A549 (cell line): ENCODE measurements at places on chromosomes 5 and 9. TPM values are rescaled to one million over a fixed set of nuclear protein-coding genes. Genes with fewer than 3 reads are reported as not detected.
A peak's percentile ranks its signal among the peaks of the same experiment; 100 is the strongest.

GRCh38 chr5:161190778-161191177 is 338.8 kb upstream of the ATP10B start:
- DNase-seq = no peak

DNA sequence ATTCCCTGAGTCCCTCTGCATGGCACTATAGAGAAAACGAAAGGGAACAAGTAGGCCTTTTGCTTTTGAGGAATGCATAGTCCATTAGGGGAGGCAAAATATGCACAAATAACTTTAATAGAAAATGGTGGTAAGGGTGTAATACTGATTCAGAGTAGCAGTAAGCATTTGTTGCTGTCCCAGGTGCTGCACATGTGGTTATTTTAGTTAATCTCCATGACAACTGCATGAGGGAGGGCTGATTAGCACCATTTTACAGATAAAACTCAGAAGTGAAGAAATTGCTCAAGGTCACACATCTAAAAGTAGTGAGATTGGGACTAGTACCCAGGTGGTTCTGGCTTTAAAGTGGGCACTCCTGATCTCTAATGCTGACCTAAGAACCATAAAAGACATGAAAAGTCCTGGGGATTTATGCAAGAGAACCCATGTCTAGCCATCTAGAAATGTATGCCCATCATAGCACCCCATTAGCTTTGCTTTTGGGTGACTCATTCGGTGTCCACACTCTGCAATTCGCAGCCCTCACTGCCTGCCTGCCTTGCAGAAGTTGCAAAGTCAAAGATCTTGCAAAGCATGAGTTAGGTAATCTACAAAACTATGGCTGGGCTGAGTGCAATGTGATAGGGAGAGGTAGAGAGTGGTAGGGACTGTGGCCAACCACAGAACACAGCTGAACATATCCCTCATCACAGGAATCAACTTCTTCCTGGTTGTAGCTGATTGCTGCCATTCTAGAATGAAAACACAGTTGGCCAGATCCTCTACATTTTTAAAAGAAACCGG is 195.2 kb downstream of the PTTG1 start:
- no peak for DNase-seq

- DNase-seq = no peak
These were observed 83.0 kb downstream of the NTNG2 start for GRCh38 chr9:132244582-132245455.

- DNase-seq = no peak
These were observed 355.1 kb upstream of the DAB2 start for GRCh38 chr5:39779831-39780230.

- no peak for DNase-seq
These were observed 5.8 kb downstream of the NDUFS6 start for GRCh38 chr5:1806974-1807373.

DNA sequence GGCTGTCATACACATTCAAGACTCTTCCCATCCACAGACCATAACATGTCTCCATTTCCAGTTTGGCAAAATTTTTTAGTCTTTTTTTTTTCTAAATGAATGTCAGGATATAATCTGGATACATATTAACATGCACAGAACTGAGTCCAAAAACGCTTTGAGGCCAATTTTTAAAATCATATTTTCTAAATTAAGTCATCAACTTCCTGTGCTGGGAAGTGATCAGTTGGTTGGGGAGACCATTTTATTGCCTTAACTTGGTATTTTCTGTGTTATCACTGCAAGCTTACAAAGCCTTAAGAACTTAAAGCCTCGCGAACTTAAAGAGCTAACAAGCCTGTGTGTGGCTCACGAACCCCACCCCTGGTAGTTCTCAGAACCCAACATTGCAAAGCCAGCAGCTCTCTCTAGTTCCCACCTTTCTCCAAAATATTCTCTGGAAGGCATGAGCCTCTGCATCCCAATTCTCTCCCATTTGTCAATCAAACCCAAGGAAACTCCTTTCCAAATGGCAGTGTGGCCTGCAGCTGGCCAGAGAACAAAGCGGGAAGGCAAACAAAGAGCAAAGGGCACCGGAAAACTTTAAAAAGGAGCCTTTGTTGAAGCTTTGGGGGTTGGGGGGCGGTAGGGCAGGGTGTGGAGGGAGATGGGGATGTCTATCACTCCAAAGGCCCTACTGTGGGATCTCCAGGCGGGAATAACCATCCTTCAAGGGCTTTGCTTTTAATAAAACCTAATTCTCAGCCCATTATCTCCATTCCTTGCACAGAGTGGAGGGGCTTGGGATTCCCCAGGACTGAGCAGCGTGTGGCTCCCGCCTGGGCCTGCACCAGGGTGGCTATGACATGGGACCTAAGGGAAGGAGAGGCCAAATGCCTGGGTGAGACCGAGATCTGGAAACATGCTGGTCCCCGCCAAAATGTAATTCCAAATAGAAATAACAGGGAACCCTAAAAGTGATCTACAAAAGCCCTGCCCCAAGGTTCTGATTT is 65.0 kb downstream of the ROR2 start:
- DNase-seq = no peak

- DNase-seq = no peak
These were observed 21.2 kb downstream of the TRIM14 start for GRCh38 chr9:98097836-98098235.

DNA sequence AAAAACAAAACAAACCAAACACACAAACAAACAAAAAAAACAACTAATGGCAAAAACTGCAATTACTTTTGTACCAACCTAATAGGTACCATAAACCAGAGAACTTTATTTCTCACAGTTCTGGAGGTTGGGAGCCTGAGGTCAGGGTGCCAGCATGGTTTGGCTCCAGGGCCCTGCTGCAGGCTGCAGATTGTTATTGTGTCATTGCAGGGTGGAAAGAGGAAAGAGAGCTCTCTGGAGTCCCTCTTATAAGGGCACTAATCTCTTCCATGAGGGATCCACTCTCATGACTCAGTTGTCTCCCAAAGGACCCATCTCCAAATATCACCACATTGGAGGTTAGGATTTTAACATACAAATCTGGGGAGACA is 64.9 kb upstream of the CPEB4 start:
- DNase-seq = no peak

DNA sequence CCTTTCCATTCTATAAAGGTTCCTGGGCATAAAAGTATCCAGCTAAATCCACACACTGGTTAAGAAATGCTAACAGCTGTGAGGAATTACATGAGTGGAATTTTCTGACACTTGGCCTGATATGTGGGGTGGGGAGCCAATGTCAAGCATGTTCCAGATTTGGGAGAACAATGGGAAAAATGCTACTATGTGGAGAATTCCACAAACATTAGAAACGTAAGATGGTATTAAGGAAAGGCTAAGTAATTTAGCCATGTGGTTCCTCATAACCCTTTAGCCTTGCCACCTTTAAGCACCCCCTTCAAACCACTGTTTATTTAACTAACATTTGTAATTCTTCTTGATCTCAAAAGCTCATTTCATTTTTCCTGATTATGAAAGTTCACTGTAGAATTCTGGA is 149.2 kb downstream of the GNA14 start:
- no peak for DNase-seq

GRCh38 chr5:172405226-172406107 is 48.9 kb downstream of the SH3PXD2B start:
- no peak for DNase-seq

- no peak for DNase-seq
These were observed 560.5 kb downstream of the IRX1 start for GRCh38 chr5:4156153-4156552.

DNA sequence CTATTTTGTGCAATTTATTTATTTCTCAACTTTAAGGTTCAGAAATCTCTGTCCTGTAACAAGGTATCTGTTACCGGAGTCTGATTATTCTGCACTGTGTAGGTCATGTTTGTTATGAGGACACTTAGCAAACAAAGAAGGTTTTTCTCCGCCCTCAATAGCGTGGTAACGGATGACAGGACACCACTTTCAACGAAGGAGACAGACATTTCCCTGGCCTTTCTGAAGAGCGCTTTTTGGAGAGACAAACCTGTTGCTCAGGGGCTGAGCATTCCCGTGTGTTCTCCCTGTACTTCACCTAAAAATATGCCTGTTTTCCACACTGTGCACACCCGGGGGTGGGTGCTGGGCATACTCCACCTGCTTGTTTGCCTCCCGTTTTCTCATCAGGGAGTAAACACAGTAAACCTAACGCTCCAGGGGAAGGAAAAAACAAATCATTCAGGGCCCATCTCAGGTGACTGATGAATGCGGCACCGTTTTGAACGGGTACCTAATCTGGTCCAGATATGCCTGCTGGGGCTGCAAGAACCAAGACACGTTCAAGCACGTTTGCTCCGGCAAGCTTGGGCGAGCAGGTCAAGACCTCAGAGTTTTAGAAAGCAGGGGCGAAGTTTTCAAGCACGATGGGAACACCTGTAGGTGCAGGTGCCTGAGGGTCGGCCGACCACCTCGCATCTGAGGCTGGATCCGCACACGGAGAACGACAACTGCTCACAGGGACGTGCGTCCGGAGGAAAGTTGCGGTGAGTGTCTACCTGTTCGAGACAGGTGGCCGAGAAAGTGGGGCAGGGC is 859 bp downstream of the RETREG1 start:
- no peak for DNase-seq

DNA sequence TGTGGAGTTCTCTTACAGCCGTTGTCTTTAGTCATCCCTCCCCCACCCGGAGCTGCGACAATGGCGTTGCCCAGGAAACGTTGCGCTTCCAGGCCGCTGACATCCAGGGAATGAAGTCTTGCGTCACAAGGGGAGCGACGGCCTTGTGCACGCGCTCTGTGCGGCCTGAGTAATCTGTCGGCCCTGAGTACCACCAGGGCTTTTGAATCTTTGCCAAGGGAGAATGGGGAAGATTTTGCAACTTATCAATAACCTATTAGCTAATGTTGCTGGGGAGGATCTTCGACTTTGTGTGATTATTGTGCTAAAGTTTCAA is at the start of gene SOX30:
Gene SOX30 (minus strand): TSS at position 62 of the 316 bp plus-strand sequence. CDS start 360 bp downstream, outside the sequence.
- DNase-seq = no peak

- DNase-seq = no peak
These were observed 27.3 kb upstream of the DAP start for GRCh38 chr5:10788358-10788757.

DNA sequence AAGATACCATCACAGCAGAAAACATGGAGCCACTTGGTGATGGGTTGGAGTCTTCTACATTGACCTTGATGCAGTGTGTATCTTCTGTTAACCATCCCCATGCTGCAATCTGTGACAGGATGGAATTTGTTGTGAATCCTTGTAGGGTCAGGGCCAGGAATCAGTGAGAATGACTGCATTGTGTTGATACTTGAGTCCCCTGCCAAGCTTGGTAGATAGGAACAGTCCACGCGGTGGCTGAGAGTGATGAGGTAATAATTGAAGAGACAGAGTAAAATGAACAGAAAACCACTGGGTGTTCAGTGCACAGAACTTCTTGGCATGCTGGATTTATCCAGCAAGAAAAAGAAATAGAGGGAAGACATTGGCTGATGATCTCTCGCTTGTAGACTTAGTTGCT is 217.5 kb downstream of the MAN2A1 start:
- no peak for DNase-seq

DNA sequence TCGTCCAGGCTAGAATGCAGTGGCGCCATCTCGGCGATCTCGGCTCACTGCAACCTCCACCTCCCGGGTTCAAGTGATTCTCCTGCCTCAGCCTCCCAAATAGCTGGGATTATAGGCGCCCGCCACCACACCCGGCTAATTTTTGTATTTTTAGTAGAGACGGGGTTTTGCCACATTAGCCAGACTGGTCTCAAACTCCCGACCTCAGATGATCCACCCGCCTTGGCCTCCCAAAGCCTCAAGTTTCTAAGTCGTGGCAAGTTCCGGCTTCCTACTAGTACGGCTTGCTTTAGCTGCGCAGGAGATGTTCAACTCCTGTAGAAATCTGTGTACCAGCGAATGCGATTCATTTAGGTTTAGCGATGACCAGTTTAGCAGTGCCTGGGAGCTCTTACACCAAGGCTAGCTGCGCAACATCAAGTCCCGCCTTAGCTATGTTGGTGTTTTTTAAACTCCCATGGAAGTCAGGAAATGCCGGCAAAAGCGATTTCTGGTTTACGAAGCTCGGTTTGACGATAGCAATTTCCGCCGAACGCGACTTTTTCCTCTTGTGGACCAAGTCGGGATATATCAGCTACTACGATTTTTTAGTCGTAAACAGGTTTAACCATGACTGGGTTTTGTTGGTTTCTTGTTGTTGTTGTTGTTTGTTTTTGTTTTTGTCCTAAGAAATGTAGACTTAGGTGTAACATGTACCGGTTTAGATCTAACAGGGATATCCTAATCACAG is 46.4 kb downstream of the ANXA2R start:
- DNase-seq = peak; percentile 76

DNA sequence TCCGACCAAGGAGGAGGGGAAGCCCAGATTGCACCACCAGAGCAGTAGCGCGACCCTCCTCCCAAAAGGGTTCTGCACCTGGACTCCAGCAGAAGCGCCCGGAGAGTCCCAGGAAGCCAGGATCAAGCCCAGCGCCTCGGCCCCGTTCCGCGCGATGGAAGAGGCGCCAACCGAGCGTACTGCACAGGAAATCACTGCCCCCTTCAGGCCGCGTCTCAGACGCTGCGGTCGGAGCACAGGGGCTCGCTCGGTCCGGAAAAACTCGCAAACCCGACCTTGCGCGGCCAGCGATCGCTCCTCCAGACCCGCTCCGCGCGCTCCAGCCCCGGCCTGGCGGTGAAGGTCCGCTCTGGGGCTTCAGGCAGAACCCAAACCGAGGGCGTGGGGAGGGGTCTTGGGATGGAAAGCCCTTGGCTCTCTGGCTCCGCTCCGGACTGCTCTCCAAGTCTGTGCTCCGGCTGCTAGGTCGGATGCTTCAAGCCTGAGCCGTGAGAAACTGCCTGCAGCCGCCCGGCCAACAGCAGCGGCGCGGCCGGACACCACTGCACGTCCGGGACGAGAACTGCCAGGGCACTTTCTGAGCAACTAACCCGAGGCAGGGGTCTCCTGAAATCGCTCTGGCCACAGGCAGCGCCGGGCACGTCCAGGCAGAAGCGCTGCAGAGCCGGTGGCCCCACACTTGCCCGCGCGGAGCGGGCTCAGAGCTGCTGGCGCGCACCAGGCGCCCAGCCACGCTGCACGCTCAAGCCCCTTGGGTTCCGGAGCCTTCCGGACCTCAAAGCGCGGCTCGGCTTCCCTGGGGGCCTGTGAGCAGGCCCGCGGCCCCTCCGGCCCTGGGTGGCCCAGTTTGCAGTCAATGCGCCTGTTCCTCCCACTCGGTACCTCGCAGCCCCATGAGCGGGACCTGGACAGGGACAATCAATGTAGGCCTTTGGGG is 1.3 kb downstream of the GABBR2 start:
- peak; percentile 69 for DNase-seq

DNA sequence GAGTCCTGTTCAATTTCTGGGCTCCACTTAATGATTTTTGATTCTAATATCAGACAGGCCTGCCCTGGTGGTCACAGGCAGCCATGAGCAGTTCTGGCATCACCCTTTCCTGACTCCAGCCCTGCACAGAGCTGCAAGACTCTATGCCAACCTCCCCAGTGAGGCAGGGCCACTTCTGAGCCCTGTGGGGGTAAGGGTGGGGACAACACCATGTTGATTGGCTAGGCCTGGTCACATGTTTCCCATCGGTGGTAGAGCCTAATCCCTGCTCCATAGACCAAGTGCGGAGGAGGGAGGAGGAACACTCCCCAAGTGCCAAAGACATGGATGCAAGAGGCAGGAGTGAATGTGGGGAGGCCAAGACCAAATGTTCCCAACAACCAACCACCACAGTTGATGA is 134.6 kb downstream of the PHF2 start:
- DNase-seq = no peak

Gene BSPRY
- 0.04 to 0.05 TPM in 2 of 3 replicates, not detected in the other for polyA plus RNA-seq

Gene SPAAR
- not detected in 3 replicates for polyA plus RNA-seq

Gene CDO1
- not detected in 3 replicates for polyA plus RNA-seq

Gene PCDHGA10
- 0.01 TPM in 1 of 3 replicates, not detected in the others for polyA plus RNA-seq

Gene SLC6A3
- polyA plus RNA-seq = 0.03 to 0.06 TPM (median 0.05 TPM) in 3 replicates

Gene GPX3
- polyA plus RNA-seq = 13.6 to 16.8 TPM (median 16.2 TPM) in 3 replicates

Gene DDX4
- 0.08 TPM in 1 of 3 replicates, not detected in the others for polyA plus RNA-seq

Gene YIPF5
- polyA plus RNA-seq = 54.9 to 59.2 TPM (median 57.8 TPM) in 3 replicates
